Left hindlimb (tissue), 1 donor: ENCODE measurements at places on chromosomes 2 and 18.

- DNase-seq: no peak
These were observed 3.1 kb downstream of the ASTL start for GRCh38 chr2:96135171-96135570.

DNA sequence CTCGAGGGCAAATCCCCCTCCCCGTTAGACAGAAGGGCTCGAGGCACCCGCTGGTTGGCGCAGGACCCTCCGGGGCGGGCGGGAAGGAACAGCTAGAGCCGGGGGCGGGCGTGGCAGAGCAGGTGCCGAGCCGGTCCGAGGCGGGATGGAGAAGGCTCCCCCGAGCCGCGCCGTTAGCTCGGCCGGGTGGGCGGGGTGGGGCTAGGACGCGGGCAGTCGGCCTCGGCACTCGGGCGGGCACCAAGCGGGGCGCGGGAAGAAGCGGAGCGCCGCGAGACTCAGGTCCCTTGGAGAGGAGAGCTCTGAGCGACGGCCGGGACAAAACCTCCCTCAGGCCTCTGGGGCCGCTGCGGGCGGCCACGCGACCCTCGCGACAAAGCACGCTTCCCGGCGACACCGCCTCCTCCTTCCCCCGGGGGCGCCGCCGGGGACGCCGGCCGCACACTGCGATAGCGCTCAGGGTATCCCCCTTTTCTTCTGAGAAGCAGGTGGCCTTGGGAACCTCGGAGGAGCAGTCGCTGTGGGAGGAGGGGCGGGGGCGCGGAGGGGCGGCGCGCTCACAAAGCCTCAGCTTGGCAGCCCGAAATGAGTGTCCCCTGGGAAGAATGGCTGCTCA is 721 bp downstream of the FHOD3 start:
- DNase-seq: peak; percentile 38

DNA sequence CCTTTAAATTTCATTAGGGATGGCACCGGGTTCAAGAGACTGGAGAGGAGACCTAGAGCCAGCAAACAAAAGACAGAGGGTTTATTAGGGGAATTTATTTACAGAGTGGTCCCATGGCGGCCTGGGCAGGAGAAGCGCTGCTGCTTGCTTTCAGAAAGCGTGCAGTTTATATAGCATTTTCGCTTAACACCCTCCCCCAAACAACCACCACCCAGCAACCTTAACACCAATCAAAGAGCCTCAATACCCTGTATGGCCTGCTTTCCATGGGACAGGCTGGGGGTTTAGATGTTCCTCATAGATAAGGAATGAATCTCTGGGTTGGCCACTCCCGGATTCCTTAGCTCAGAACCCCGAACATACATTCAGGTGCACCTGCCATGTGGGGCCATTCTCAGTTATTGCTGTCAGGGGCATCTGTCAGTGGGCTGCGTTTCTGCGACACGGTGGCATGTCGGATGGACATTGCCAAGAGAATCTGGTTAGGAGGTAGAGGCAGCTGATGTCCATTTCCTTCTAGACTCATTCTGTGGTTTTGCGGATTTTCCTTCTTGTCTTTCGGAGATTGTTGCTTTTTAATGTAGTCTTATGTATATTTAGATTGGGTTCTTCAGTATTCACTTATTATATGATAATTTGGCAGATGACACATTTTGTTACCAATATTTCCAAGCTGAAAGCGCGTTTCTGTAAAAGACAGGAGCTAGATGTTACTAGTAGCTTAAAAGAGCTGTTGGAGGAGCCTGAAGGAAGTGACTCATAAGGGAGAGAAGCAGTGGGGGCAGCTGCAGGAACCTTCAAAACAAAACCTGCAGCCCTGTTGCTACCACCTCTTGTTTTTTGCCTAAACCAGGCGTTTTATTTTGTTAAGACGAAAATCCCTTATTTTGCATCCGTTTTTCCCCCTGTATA is 7.2 kb downstream of the AGAP1 start:
- no peak for DNase-seq

GRCh38 chr2:208643145-208643544 is 236.6 kb downstream of the PTH2R start:
- no peak for DNase-seq

DNA sequence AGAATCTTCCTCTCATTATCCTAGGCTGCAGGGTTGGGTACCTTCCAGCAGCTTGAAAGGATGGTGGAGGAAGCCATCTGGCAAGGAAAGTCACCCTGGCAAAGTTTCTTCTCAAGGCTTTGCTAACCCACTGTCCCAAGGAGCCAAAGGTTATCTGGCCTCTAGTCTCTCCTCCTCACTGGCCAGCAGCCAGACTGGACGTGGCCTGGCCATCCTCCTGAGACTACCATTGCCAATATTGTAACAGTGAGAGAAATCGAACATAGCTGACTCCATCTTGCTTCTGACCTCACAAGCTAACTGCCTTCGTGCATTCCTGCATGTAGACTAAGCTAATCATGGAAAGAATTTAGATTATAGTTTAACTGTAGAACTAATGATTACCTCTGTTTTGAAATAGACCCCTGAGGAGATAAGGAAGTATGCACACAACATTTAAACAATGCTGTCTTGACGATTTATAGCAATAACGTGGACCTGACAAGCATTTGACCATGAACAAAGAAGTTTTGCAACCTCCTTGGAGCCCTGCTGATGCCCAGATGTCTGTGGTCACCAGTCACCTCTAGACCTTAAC is 7.8 kb upstream of the ANXA4 start:
- DNase-seq: no peak

DNA sequence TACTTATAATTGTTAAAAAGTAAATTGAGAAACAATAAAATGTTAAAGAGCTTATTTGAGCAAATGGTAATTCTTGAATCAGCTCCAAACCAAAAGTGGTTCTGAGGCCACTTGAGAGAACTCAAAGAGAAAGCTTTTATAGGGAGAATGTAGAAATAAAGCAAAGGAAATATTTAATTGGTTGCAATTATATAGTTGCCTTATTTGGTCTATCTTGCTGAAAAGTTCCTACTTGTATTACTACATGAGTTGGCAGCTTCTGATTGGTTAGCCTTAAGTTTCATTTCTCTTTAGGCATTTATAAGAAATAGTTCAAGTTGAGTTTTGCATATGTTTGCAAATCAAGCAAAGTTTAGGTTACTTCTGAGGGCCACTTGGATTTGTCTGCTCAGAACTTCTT is 38.1 kb downstream of the SCN2A start:
- no peak for DNase-seq

DNA sequence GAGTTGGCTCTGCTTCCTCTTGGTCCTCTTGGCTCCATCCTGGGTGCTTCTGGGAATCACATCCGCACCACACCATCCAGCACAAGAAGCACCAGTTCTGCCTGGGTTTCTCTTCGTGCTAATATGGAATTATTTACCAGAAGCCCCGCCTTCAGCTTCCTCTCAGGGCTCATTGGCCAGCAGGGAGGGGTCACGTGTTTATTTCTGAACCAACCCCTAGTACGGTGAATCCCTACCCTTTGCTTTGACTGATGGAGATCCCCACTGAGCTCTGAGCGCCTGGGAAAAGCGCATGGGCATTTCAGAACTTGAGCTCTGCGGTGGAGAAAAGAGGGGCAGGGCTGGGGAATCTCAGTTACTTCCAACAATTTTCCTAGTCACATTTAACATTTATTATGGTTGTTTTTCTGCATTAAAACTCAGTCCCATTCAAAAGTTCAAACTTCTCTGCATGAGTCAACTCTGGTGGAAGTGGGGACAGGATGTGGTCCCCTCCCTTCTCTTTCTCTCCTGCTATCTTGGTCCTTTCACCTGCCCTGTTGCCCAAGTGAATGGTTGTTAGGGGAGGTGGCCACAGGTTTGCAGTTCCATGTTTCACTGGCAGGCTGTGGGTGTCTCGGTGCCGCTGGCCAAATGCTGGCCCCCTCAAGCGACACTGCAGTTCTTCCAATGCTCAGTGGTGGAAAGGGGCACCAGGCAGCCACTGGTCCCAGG is 76.4 kb upstream of the TTC39C start:
- DNase-seq: no peak
